ENCODE measurements at places on chromosomes 6 and 20.

DNA sequence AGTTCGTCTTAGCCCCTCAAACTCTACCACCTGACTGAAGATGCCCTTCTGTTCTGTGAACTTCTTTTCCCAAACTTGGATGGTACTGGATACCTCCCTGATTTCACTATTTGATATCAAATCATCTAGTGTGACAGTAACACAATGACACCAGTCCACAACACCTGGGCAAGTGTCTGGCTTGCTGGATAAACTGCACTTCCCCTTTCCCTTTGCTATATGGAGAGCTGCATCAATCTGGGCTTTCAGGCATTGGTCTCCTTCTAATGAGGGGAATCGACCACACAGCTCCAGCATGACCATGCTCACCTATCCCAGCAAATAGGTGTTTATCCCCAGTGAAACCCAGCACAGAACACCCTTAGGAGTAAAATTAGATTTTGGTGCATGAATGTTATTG, 3.1 kb downstream of the F13A1 start:
- no peak for DNase-seq

- DNase-seq: no peak
Observed at GRCh38 chr20:17608701-17609497, 39.0 kb downstream of the DSTN start.

- DNase-seq: no peak
Observed at GRCh38 chr6:42017021-42017643, 33.2 kb upstream of the TAF8 start.

- no peak for DNase-seq
Observed at GRCh38 chr20:64098471-64099013, 8.8 kb downstream of the NPBWR2 start.

DNA sequence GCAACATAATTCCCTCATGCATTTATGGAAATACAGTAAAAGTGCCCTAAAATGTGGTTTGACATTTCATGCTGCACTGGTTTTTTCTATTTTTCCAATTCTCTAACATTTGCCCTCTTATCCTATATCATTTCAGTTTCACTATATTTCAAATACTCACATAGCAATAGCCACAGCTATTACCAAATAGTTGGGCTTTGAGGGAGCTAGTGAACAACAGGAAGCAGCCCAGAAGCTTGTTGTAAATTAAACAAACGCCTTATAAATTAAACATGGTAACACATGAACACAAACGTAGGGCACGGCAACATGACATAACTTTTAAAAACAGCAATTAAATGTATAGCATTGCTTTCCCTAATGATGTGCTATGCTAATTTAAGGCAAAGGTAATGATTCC, 469.0 kb downstream of the CDC5L start:
- DNase-seq: no peak

GRCh38 chr20:46179862-46180261, 61.7 kb downstream of the CD40 start:
- no peak for DNase-seq

DNA sequence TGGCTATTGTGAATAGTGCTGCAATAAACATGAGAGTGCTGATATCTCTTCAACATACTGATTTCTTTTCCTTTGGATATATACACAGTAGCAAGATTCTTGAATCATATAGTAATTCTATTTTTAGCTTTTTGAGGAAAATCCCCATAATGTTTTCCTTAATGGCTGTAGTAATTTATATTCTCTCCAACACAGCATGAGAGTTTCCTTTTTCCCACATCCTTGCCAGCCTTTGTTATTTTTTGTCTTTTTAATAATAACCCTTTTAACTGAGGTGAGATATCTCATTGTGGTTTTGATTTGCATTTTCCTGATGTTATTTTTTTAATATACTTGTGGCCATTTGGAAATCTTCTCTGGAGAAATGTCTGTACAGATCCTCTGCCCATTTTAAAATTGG, 132.6 kb downstream of the PRL start:
- no peak for DNase-seq

- no peak for DNase-seq
Observed at GRCh38 chr6:130708338-130708737, 118.9 kb upstream of the SMLR1 start.

DNA sequence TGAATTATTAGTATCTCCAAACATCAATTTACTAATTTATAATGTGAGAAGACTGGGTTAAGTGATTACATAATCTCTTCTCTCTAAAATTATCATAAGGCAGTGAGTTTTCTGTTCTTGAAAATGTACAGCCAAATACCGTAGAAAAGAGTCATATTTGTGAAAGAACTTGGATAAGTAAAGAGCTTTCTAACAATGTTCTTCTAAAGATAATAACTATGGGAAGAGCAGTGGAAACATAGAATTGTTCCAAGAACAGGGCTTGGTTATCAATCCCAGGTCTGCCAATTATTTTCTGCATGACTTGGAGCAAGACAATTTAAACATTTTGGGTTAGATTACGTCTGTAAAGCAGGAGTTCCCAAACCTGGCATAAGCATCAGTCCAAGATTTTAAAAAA, 198.1 kb upstream of the SGK1 start:
- no peak for DNase-seq

- peak; percentile 61 for DNase-seq
Observed at GRCh38 chr6:30884521-30885480, 482 bp downstream of the DDR1 start.

DNA sequence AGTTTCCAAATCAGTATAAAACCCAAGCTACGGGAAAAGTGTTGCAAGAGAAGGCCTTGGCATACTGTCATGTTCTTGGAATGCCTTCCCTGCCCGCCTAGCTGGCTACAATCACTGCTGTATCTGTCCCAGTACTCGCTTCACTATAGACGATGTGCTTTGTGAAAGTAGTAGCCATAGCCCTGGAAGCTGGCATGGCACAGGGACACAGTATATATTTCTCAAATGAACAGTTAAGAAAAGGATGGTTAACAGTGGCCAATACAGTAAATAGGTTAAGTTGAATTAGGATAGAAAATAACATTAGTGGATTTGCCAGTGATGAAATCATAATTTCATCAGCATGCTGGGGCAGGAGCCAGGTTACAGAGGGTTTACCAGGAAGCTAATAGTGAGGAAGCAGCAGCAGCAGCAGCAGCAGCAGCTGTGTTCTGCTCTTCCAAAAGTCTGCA, 499.3 kb downstream of the CDKAL1 start:
- no peak for DNase-seq

DNA sequence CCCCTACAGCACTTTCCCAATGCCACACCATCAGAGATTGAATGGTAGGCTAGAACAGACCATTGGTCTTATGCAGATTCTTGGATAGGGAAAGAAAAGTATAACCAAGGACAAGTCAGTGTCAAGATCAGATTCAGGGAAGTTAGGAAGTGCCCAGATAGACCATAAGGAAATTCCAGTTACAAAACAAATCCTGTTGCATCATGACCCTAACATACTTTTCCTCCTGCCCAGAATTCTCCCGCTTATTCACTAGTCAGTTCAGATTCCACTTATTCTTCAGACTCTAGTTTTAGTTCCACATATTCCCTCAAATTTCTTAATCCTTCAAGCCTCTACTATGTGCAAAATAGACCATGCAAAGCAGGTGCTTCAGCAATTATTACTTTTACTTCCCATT, 20.7 kb downstream of the METTL24 start:
- no peak for DNase-seq

GRCh38 chr6:4799912-4800311, 23.7 kb downstream of the CDYL start:
- no peak for DNase-seq

- peak; percentile 58 for DNase-seq
Observed at GRCh38 chr20:362271-363254, 15.7 kb downstream of the NRSN2 start.

DNA sequence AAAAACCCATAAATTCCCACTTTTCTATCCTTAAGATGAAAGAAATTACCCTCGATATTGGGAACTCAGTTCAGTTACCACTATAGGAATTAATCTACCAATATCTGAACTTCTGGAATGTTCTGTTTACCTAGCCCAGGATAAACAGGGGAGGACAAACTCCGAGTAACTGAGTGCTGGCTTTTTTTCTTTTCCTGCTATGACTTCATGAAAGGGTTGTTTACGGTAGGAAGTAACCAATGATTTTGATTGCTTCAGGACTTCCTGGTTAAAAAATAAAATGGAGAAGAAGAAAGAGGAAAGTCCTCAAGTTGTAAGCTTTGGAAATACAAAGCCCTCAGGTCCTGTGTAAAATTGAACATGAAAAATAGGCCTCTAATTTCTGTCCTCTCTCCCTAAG, 167.7 kb downstream of the ZNF217 start:
- no peak for DNase-seq

GRCh38 chr6:146917979-146918378, 286.2 kb upstream of the STXBP5 start:
- DNase-seq: no peak

DNA sequence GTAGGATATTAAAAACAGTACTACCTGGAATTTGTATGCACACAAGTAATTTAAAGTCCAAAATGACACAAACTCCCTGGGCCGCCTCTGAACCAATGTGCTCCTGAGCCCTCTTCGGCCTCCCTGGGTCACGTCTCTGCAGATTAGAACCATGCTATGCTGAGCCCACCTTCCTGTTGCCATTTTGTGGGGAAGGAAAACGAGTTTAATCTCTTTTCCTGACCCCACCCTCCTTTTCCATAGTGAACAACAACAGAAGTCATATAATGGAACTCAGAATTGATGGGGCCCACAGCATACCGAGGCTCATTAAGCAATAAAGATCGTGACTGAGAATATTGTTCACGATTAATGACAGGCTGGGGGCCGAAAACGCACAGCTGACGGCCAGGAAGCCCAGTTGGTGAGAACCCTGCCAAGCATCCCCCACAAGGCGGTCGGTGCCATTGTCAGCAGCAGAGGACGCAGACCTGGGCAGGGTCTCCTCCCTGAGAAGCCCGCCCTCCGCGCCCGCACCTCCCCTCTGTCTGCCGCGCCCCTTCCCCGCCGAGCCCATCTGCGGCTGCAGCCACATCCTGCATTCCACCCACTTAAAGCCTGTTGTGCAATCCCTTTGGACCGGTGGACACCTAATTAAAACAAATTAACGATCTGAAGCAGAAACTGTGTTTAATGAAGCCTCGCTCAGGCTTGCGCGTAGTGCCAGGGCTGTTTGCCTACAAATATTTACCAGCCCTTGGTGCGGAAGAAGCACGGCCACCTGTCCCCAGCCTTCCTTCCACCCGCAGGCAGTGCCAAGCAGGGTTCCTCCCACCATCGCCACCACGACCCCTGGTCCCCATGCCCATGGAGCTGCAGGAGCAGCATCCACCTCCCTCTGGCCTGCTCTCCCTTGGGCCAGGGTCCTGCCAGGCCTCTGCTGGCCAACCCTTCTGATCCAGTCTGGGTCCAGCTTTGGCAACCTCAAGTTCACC, 68.1 kb downstream of the DLL1 start:
- no peak for DNase-seq

- peak; percentile 7 for DNase-seq
Observed at GRCh38 chr6:159463119-159463829, 229.8 kb downstream of the SOD2 start.

DNA sequence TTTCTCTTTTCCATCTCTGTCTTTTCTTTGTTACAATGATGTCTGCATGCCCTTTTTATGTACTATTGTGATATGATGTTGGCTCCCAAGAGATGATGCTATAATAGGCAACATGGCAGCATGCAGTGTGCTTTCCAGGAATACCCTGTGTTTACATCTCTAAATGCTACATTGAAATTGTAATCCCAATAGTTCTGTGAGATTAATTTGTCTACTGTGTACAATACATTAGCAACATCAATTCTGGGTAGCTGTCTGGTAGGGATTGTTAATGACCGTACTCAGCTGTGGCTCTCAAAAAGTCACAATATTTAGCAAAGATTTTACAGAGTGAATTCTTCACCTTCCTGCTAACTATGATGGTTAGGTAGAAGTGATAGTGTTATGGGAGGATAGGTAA, 225.6 kb upstream of the MMS22L start:
- no peak for DNase-seq

GRCh38 chr6:170004585-170005210, 253.3 kb downstream of the ERMARD start:
- DNase-seq: no peak

GRCh38 chr6:108403236-108403635, 108.4 kb downstream of the AFG1L start:
- no peak for DNase-seq

DNA sequence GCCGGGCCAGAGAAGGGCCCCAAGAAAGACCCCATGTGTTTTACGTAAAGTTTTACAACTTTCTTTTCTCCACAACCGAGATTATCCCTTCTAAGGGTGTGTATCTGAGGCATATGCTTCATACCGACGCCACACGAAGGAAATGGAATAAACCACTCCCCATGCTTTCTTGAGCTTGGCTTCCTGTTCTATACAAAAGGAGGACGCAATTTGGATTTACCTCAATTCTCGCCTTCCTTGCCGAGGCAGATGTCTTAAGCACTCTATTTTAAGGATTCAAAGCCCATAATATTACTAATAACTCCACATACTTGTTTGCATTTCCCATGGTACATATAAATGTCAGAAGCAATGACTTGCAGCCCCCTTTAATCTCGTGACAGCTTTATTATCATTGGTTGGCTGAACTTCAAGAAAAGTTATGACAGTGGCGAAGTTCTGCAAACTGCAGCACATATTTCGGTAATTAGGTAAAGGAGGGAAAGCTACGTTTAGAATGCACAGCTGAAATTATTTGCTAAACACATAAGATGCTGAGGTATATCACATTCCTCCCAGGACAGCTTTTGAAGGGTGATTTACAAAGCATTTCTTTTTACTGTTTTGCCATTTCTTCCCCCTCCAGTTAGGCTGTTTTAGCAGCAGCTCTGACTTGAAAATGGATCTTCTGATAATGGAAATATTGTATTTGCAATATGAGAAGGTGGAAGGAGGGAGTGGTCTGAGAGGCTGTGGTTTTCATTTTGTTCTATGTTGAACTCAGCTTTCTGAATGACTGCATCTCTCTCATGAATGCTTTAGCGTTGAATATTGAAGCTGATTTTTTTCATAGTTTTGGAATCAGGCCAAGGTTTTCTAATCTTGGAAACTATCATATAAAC, 330.5 kb downstream of the EPHA7 start:
- DNase-seq: no peak

DNA sequence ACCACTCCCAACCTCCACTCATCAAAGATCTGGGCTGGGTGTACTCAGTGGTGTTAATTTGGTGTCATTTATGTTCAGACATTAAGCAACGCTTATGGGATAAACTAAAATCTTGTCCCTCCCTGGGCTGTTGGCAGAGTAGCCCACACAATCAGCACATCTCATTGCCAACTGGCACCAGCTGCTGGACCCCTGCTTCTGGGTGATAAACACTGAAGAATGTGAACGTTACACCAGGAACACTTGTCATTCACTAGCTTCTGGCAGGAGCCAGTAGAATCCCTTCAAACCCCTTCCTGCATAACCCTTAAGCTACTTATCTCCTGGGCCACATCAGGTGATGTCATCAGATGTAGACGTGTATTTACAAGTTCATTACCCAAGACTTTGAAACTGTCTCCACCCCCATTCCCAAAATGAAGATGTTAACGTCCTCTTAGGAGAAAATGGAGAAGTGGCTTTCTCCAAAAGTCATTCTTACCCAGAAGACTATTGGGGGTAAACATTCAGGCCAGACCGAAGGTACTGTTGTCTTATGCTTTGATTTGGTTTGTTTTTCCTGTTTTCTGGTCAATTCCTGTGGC, 107.8 kb upstream of the CD93 start:
- DNase-seq: no peak

Measured in midbrain (tissue), 1 donor.